DMS153 (cell line): ENCODE measurements at places on chromosomes 4 and X.

- no peak for DNase-seq
Observed at GRCh38 chr4:37465845-37466244, 220.3 kb downstream of the RELL1 start.

DNA sequence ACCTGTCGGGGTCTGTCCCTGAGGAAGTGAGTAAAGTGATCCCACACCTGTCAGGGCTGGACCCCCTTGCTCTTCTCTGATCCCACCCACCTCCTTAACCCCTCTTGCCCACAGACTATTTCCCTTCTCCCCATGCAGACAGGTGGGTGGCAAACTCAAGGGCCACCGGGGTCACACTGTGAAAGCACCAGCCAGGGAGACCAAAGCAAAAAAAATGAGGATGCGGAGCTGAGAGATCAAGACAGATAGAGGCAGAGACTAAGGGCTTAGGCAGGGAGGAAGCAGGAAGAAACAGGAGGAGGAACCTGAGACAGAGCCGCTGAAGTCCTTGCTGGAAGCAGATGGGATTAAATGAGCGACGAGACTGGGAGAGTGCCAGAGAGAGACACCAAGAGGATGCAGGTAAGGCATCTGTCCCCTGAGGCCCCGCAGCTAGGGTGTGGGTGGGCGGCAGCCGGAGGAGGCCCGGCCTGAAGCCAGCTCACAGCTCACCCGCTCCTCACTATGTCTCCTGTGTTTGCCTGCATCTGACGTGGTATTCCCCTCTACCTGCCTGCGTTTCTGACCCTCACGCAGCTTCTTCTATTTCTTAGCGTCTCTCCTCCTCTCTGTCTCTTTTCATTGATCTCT is 7.2 kb downstream of the TIMM17B start:
- no peak for DNase-seq

- DNase-seq: no peak
Observed at GRCh38 chrX:20285511-20285910, 18.8 kb upstream of the RPS6KA3 start.

- peak; percentile 66 for DNase-seq
Observed at GRCh38 chr4:166594326-166594946, 639.9 kb downstream of the SPOCK3 start.

DNA sequence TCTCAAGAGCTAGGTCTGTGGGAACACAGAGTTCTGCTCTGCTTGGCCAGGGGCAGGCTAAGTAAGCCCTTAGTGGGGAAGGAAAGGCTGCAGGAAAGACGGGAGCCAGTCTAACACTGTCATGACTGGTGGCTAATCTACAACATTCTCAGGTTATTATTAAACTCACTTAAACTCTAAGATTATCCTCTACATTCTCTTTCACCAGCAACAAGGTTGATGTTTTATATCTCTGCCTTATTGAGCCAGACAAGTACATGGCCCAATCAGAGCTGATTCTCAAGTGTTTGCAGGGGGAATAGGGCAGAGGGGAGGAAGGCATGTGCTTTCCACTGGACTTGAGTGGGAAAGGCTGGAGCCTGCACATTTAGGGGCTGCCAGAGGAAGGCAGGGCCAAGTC is 50.9 kb upstream of the FAM241A start:
- no peak for DNase-seq

GRCh38 chr4:48337731-48338130 is 3.6 kb upstream of the SLAIN2 start:
- no peak for DNase-seq

DNA sequence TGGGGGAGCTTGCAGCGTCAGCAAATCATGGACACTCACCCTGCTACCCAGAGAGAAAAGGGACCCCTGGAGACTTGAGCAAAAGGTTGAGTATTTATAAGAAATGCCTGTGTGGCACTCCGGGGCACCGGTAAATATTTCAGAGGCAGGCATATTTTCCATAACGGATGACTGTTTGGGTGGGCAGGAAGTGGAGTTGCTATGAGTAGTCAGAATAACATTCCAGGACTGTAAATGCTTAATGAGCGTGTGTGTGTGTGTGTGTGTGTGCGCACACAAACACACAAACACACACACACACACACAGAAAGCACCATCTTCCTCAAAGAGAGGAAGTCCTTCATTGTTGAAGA is 74.6 kb downstream of the MXRA5 start:
- DNase-seq: no peak

DNA sequence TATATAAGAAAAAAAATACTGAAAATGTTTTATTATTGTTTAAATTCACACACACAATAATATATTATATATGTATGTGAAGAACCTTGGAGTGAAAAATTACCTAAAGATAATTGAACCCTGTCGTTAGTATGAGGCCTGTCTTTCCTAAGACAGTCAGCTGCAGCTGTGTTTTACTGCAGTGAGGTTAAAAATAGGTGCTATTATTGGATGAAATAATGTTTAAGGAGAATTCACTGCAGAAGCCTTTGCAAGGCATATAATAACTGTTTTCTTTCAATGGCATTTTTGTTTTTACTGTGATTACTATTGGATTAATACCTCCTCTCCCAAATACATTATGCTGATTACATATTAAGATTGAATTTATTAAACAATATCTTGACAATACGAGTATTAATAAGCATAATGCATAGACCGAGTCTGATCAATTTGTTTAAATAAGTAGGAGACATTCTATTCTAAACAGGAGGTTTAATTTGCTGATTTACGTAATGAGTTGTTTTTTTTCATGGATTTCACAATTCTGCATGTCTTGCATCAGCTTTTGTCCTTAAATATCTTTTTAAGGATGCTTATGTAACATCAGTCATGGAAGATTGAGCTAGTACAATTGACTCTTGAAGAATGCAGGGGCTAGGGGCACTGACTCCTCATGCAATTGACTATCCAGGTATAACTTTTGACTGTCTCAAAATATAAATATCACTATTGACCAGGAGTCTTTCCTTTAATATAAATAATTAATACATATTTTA is 1181.1 kb upstream of the PCDH7 start:
- no peak for DNase-seq

GRCh38 chr4:125115476-125115875 is 199.3 kb upstream of the FAT4 start:
- DNase-seq: no peak

DNA sequence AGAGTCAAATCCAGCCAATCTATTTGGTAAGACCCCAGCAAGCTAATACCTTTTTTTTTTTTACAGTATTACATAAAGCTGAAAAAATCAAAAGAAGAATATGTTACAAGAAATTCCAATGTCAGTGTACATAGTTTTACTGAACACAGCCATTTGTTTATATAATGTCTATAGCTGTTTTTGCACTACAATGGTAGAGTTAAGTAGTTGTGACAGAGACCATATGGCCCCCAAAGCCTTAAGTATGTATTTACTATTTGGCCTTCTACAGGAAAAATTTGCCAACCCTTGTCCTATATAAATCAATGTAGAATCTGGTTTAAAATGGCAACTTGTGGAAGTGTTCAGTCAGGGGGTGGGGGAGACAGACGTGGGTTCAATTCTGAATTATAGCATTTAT is 60.7 kb downstream of the ANTXR2 start:
- no peak for DNase-seq

GRCh38 chr4:39312816-39313215 is 53.3 kb downstream of the RFC1 start:
- DNase-seq: no peak

GRCh38 chr4:26937567-26937966 is 76.9 kb downstream of the STIM2 start:
- DNase-seq: no peak
